ENCODE measurements at places on chromosomes 16 and 17.
A peak's percentile ranks its signal among the peaks of the same experiment; 100 is the strongest.

DNA sequence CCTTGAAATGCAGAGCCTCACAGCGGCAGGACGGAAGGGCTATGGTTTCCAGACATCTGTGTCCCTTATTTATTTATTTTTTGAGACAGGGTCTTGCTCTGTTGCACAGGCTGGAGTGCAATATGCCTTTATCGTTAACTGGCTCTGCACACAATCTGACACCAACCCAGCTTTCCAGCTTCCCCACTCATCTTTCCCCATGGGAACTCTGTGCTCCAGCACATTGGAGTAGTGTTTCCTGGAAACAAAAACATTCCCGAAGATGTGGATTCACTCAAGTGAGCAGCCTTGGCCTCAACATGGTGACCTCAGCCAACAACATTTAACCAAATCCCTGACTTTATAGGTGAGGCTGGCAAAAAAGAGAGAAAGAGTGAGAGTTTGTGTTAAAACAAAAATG is 307.1 kb downstream of the TMEM114 start:
- DNase-seq, result no peak

DNA sequence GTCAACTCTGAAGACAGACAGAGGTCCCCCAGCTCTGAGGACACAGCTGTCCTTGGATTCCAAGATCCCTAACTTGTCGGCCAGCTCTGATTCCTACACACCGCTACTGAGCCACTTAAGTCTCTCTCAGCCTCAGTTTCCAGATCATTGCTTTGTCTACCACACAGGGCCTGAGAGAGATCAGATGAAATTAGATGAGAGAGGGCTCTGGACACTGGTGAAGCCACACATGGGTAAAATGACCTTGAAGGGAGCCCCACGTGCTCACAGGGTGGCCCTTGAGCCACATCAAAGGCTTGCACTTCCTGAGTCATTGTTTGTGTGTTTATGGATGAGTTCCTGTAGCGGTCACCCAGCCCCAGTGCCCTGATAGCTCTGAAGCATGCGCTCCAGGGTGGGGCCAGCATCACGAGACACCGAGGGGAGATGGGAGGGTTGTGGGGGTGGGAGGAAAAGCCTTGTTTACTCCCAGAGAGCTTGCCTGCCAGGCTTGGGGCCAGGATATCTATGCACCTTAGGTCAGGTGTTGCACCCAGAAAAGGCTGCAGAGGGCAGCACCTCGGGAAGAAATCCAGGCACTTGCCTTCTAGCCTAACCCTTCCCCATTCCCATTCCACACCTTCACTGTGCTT is 32.7 kb upstream of the SLC6A2 start:
- DNase-seq, result no peak

DNA sequence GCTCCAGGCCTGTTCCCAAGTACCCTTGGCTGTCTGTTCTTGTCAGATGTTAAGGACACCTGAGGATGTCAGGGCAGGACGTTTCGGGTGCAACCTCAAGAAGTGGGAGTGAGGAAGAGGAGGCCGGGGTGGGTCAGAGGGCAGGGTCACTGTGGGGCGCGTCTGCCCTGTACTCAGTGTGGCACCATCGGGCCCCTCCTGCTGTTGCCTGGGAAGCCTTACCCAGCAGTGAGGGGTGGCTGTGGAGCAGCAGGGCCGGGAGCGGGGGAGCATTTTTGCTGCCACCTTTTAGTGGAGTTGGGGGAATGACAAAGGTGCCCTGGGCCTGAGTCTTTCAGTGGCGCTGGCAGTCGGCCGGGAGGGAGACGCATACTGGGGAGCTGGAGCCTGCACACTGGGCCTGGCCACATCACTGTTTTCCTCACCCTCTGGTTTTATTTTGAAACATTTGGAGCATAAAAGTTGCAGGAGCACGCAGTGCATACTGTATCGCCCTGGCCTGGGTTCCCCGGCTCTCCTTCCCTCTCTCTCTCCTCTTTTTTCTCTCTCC is 11.1 kb upstream of the FLYWCH1 start:
- DNase-seq, result no peak

- DNase-seq, result no peak
Measured at GRCh38 chr16:17509194-17509593, 38.4 kb upstream of the XYLT1 start.

- DNase-seq, result no peak
Measured at GRCh38 chr17:41256291-41256685, 1.1 kb downstream of the KRTAP9-9 start.

GRCh38 chr16:68473358-68474070 is 25.2 kb upstream of the SMPD3 start:
- peak; percentile 27 for DNase-seq

- DNase-seq, result no peak
Measured at GRCh38 chr17:42507671-42508070, 28.4 kb upstream of the NAGLU start.

GRCh38 chr17:11768981-11769380 is 170.7 kb downstream of the DNAH9 start:
- DNase-seq, result no peak

- DNase-seq, result no peak
Measured at GRCh38 chr17:45794840-45795239, 10.7 kb downstream of the CRHR1 start.

DNA sequence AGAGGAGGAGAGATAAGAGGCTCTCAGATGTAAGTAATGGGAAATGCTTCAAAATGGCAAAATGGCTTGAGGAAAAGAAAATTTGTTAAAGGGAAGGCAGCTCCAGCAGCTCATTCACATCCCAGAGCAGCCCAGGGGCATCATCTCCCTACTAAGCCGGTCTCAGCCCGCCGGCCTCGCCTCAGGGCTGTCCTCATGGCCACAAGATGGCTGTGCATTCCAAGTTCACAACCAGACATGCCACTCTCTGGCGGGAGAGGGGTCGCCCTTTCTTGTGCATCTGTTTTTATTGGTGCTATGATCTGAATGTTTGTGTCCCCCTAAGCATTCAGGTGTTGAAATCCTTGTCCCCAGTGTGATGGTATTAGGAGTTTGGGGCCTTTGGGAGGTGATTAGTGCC is 13.5 kb upstream of the SLC47A2 start:
- DNase-seq, result no peak
